ENCODE measurements at places on chromosomes 6 and 20.

GRCh38 chr6:127347178-127347577, 3.8 kb upstream of the ECHDC1 start:
- no peak for DNase-seq

GRCh38 chr6:149960488-149960887, 3.3 kb upstream of the ULBP1 start:
- no peak for DNase-seq

DNA sequence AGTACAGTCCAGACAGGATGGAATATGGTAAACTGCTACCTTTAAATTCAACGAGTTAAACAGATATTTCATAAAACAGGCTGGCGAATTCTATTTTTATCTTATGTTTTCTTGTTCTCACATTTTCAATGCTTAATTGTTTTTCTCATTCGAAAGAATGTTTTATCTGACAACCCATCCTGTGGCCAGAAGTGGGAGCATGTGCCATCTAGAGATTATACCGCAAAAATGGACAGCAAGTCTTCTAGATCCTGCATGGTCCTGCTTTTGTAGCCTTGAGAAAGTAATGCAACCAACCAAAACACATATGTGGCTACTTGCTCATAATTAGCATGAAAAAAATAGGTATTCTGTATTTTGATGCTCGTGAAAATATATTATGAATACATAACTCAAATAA, 30.7 kb downstream of the TUBB2B start:
- DNase-seq: no peak

DNA sequence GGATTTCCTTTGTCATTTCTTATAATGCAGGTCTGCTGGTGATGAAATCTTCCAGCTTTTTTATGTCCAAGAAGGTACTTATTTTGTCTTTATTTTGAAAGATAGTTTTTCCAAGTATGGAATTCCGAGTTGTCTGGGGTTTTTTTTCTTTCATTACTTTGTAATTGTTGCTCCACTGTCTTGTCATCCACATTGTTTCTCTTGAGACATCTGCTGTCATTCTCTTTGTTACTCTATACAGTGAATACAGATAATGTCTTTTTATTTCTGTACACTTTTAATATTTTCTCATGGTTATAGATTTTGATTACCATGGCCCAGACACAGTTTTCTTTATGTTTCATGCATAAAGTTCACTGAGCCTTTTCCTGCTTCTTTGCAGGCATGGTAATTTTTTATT, 133.1 kb downstream of the SYCP2 start:
- no peak for DNase-seq

DNA sequence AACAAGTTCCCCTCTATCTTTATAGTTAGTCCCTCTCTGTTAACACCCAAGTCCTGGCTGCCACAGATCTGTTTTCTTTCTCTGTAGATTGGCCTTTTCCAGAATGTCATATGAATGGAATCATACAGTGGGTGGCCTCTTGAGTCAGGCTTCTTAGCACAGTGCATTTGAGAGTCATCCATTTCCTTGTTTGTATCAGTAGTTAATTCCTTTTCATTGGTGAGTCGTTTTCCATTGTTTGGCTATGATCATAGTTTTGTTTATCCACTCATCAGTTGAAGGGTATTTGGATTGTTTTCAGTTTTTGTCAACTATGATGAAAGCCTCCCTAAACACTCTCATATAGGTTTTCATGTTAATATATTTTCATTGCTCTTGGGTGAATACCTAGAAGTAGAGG, 248.3 kb downstream of the ARID1B start:
- DNase-seq: peak; percentile 27

DNA sequence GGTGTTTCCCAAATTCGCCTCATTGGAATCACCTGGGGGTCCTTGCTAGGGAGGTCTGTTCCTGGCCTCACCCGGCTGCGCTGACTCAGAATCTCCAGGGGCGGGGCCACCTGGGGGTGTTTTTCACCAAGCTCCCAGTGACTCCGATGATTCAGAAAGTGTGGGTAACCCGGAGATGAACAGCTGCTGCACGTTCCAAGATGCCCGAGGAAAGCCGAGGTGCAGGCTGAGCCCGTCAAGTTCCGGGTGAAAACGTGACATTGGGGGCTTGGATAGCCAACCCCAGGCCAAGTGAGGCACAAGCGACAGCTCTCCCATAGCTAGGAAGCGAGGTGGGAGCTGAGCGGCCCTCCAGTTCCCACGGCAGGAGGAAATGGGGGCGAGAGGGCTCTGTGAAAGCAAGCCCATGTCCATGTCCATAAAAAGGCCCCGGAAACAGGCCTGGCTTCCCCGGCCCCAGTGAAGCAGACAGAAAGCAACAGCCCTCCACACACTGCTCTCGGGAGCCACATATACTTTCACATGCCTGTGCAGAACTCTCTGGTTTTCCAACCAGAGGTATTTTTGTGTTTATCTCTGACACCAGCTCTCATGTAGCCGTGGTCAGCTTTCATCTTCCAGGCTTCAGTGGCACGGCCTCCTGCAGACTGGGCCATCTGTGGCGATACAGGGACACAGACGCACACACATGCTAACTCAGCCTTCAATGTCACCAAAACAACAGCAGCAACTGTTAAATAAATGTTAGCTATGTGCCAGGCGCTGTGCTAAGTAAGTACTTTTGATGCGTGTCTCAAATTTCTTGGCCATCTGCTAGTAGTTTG, 90.7 kb upstream of the CCDC28A start:
- DNase-seq: peak; percentile 38

DNA sequence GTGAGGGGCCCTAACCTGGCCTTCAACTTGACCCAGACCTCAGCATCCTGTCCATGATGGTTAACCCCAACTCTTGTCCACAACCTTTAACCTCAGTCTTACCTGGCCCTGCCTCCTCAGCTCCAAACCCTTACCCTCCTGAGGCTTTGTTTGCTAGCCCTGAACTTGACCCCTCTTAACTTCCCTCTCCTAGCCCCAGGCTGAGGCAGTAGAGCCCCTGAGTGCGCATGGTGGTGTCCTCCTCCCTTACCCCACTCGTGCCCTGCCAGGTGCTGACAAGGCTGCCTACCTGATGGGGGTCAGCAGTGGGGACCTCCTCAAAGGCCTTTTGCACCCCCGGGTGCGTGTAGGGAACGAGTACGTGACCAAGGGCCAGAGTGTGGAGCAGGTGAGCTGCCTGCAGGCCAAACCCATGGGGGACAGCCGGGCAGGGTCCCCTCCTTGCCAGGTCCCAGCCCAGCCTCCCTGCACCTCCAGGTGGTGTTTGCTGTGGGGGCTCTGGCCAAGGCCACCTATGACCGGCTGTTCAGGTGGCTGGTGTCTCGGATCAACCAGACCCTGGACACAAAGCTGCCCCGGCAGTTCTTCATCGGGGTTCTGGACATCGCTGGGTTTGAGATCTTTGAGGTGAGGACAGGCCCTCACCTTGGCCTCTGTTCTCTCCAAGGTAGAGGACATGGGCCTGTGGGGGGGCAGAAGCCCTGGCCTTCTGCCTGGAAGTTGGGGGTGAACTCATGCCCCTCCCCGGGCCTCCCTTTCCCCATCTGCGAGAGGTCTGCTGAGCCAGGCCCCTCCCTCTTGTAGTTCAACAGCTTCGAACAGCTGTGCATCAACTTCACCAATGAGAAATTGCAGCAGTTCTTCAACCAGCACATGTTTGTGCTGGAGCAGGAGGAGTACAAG, 31.9 kb downstream of the MYH7B start:
- DNase-seq: no peak

GRCh38 chr6:10582774-10583508, 61.8 kb downstream of the GCNT2 start:
- DNase-seq: no peak

DNA sequence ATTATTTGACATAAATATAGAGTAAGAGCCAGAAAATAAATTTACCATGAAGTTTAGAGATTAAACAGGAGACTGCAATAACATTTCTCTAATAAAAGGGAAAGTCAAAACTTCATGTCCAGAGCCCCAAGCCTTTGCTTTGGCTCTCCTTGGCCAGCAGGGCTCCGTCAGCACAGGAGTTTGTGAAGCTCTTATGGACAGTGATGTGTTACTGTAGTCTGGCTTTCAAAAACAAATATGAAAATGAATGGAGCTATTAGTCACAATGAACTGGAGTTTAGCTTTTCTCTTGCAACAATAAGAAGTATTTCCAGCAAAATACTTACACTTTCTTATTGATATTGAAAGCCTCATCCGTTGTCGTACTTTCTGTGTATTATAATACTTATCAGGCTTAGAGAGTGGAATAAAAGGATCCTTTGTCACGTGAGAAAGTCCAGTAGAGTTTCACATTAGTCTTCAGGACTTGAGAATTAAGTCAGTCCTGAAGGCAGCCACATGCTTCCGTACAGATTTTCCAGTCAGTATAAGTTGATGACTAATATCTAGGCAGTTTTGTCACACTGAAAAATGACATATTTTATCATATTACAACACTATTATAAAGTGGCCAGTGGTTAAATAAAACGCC, 117.0 kb upstream of the PRL start:
- DNase-seq: no peak

DNA sequence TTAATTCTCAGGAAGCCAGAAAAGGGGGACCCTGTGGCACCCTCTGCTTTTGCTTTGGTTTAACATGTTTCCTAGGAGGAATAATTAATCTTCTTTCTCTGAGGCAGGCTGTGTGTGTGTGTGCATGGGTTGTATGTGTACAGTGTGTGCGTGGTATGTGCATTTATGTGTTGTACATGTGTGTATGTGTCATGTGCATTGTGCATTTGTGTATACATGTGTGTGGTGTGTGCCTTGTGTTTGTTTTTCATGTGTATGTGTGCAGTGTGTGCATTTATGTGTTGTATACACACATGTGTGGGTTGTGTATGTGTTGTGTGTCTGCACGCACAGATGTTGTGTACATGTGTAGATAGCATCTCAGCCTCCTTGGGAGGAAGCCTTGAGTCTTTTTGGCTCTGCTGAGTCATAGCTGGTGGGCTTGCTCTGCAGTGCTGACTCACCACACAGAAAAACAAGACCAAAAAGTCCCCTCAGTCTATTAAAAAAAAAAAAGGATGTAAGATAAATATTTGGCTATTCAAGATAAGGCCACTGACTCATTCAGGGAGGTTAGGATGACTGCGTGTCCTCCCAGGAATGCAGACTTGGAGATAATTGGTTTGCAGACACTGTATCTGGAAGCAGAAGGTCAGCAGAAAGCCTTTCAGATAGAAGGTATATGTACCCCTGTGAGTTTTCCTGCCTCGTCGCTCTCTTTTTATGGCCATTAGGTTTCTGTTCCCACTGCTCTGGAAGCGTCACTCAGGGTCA, 58.6 kb downstream of the SYNJ2 start:
- DNase-seq: peak; percentile 96

GRCh38 chr6:113009682-113010081, 662.6 kb downstream of the RFPL4B start:
- peak; percentile 35 for DNase-seq

- DNase-seq: no peak
Measured at GRCh38 chr6:157402996-157403685, 22.2 kb downstream of the ZDHHC14 start.

- DNase-seq: no peak
Measured at GRCh38 chr20:61841966-61842365, 223.7 kb downstream of the TAF4 start.

DNA sequence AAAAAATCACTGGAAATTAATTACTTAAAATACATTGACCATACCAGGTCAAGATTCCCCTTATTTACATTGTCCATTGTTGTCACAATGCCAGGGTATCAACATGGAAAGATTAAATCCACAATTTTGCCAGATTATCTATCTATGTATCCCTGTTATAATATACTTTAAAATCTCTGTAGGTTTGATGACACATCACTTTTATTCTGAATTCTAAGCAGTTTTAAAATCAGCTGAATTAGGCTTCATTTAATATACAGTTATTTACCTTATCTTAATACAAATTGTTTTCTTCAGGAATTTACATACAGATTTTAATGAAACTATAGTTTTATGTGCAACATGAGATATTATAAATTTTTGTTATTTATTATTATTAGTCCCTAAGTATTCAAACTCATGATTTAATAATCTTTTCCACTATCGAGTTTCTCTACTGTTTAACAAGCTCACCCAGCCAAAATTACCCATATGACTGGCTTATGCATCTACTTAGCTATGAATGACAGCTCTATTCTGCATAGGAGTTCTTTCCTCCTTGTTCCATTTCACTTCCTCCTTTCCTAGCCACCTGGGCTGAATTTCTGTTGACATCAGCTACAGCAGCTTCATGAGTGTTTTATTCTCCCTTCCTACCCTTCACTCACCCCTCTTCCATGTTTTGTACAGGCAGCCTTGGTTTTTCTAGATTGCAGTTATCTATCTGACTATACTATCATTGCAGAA, 654.2 kb upstream of the MAP3K7 start:
- DNase-seq: no peak

All from HFFc6 (cell line).